Activated CD4-positive, alpha-beta T cell treated with anti-CD3 and anti-CD28 coated beads, Interleukin-2, amount 10 ng/mL, durations not matched to agents 7 days and 5 days (primary cell): ENCODE measurements at places on chromosomes 1 and 21.

- DNase-seq = no peak
Observed at GRCh38 chr1:30695439-30695841, 27.9 kb downstream of the MATN1 start.

DNA sequence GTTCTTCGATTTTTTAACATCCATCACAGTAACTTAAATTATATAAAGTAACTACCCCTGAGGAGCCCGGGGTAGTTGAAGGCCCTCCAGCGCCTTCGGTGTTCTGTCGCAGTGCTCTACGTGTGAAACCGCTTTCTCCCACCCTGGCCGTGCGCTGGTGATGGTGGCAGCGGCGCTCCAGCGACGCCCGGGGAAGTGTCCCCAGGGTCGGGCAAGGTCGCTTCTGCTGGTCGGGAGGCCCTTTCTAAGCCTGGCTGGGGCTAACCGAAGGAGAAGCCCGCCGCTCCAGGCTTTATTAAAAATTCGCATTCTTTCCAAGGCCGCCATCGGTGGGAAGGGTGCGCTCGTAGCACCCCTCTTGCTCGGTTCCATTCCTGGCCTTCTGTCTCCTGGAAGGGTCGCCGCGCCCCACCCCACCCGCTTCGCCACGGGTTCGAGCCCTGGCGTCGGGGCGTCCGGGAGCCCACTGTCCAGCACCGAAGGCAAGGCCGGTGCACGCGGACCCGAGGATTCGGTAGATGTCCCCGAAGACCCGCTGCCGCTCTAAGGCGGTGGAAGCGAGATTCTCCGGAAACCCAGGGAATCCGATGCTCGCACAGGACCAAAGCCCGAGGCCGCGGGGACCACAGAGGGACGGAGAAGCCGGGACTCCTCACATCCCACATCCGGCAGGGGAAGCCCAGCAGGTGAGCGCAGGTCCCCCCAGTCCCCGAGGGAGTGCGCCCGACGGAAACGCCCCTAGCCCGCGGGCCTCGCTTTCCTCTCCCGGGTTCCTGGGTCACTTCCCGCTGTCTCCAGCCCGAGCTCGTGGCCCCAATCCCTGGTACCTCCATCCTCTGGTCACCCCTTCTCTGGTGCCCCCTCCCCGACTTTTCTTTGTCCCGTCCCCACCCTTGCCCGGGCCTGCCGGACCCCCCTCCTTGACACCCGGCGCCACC, 685 bp upstream of the RIPPLY3 start:
- DNase-seq = no peak

DNA sequence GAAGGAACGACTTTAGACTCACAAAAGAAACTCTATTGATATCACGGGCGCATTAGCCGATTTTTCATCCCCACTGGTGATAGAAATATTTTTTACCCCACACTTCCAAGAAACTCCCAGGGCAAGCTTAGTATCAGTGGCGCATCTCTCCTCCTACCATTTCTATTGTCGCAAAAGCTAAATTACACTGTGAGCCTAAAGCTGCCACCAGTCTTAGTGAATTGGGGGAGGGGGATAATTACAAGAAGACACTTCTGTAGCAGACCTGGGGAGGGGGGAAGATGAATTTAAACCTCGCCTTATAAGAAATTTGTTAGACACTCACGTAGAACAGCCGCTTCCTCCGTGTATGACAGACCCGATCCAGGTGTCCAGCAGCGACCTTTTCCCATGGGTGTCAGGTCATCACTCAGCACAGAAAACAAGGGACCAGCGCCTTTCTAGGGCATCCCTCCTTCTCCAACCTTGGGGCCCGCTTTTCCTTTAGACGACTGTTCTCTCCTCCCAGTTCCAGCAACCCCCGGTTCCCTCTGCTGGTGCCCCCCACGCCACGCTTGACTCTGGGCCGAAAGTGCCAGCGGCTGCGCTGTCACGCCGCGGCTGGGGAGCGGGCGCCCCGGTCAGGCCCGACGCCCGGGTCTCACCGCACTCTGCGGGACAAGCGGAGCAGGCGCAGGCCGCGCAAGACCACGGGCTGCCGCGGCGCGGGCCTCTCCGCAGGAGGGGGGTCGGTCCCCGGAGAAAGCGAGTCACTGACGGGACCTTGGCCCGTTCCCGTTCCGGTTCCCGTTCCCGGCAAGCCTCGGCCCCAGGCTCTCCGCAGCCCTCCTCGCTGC, 821 bp downstream of the PHC2 start:
- DNase-seq = no peak

GRCh38 chr1:218296162-218296561, 11.1 kb downstream of the RRP15 start:
- DNase-seq = no peak

DNA sequence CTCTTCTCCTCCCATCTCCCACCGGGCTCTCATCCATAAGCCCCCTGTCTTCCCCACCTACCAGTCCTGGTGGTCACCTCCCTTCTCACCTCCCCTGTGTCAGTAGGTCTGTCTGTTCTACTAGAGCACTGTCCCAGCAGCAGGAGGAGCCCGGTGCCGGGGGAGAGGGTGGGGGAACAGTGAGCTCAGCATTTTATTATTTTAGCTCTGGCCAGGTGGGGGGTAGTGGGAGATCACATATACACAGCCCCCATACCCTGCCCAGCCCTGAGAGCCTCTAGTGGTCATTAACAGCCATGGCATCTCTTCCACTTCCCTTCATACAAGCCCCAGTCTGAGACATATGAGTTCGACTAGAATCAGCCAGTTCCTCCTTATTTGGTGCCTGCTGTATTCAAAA, at the start of gene TMOD4:
Gene TMOD4, minus strand, starts transcription at position 119 of the 400 bp plus-strand sequence. CDS start 1,106 bp downstream, outside the sequence.
- DNase-seq = no peak

DNA sequence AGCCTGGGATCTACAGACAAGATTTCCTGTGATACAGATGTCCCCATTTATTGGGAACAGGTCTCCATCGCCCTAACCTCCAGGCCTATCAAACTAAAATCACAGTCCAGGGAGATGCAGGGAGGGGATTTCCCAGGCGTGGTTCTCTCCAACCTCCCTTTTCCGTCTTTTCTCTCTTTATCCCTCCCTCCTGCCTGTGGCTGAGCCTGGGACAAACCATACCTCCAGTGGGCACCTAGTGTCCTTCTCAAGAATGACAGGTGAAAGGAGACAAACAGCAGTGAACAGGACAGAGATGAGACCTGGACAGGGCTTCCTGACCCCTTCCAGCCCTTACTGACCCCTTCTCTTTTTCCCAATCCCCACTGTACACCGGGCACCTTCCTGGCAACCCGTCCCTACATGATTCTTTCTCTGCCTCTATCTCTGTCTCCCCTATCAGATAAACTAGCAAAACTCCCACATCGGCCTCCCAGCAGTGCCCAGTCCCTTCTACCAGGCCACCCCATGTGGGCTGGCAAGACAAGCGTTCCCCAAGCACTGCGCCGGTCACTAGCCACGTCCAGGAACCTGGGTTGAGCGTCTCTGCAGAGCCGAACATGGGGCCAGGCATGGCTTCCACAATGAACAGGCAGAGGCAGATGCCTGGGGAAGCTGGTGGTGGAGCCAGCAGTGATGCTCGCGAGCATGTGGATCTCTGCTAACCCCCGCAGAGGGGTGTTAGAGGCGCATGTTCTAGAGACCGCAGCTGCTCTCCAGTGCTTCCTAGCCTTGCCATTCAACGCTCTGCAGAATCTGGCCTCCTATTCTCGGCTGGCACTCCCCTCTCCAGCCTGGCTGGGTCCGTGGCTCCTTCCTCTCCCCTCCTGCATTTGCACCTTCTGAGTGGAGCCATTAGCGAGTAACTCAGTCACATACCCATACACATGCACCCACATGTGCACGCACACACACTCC, 54.7 kb downstream of the ELK4 start:
- DNase-seq = no peak

GRCh38 chr1:80915491-80915890, 885.2 kb upstream of the ADGRL2 start:
- no peak for DNase-seq

DNA sequence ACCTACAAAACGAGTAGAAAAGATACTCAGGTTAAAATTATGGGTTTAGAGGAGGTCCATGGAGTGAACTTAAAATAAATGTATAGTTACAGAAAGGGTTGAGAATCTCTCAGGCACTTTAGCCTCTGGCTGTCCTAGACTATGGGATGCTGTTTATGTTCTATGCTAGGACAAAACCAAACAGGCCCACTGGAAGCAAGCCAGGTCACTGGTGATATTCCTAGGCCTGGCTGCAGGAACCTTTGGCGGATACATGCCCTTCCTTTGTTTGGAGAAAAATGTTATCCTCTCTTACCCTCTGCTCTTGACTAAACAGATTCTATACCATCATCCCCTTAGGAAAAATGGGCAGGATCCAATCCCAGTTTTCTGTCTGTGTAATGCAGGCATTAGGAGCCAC, 90.7 kb upstream of the DUSP10 start:
- no peak for DNase-seq

DNA sequence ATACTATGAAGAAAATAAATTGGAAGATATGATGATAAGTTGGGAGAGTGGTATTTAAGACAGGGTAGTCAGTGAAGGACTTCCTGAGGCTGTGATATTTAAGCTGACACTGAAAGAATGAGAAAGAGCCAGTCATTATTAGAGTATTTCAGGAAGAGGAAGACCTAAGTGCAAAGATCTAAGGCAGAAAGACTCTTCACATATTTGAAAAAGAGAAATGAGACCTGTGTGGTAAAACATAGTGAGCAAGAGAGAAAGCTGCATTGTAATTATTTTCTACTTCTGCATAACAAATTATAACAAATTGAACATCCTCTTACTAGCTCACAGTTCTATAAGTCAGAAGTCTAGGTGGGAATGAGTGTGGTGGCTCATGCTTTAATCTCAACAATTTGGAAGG, 34.6 kb upstream of the DOCK7 start:
- no peak for DNase-seq

GRCh38 chr1:4494558-4494957, 159.9 kb upstream of the AJAP1 start:
- DNase-seq = no peak

- DNase-seq = no peak
Observed at GRCh38 chr1:98516306-98516705, 145.2 kb upstream of the SNX7 start.

GRCh38 chr21:26245428-26245827, 74.9 kb upstream of the APP start:
- DNase-seq = no peak

DNA sequence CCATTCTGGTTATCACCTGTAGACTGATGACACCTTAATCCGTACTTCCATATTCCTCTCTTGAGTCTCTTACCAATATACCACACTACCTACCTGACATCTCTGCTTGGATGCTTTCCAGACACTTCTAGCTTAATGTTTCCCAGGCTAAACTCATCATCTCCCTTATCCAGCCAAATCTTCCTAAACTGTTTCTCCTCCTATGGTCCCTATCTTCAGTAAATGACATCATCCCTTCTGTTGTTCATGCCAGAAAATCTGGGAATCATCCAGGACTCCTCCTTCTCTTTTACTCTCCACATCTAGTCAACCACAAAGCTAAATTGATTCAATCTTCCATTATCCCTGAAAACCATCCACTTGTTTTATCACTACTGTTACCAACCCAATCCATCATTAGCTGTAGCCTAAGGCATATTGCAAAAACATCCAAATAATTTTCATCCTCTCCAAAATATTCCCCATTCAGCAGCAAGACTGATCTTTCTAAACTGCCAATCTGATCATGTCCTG, 464.1 kb upstream of the BEND5 start:
- no peak for DNase-seq

GRCh38 chr1:44423591-44424537, 18.8 kb downstream of the RNF220 start:
- DNase-seq = no peak

DNA sequence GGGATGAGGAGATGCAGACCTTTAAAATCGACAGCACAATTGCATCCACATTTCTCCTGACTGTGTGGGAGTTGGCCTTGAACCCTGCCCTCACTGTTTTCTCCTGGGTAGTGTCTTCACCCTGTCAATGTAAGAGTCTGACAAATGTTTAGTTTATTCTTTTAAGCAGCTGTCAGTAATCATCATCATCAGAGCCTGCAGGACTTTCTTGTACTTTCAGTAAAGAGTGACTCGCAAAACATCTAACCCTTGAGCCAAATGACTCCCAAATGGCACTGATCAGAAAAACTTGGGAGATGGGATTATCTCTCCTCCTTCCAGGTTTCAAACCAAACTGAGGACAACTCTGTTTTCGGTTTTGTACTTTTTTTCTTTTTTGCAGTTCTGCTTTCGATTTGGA, 460.2 kb downstream of the KIF26B start:
- no peak for DNase-seq
